ENCODE measurements at places on chromosomes 5 and 9.

GRCh38 chr5:137462265-137462590 is 36.9 kb downstream of the SPOCK1 start:
- DNase-seq, result no peak

DNA sequence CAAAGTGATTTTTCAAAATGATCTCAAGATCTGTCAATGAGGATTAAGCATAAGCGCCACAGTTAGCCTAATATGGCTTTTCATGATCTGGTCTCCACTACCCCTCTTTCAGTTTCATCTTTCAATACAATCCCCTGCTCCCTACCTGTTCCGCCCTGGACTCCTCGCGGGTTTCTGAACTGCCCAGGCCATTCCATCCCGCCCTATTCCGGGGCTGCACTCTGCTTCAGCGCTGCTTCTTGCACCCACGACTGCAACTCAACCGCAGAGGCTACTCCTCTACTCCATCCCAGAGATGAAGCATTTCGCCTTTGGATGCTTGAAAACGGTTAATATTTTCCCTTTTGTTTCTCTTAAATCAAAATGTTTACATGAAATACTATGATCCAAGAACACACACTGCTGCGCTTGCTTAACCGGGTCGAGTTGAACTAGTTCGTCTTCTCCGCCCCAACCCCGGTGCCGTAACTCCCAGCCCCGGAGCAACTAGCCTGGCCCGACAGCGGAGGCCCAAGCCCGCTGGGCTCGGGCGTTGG is 716 bp upstream of the OTULIN start:
- DNase-seq, result no peak

DNA sequence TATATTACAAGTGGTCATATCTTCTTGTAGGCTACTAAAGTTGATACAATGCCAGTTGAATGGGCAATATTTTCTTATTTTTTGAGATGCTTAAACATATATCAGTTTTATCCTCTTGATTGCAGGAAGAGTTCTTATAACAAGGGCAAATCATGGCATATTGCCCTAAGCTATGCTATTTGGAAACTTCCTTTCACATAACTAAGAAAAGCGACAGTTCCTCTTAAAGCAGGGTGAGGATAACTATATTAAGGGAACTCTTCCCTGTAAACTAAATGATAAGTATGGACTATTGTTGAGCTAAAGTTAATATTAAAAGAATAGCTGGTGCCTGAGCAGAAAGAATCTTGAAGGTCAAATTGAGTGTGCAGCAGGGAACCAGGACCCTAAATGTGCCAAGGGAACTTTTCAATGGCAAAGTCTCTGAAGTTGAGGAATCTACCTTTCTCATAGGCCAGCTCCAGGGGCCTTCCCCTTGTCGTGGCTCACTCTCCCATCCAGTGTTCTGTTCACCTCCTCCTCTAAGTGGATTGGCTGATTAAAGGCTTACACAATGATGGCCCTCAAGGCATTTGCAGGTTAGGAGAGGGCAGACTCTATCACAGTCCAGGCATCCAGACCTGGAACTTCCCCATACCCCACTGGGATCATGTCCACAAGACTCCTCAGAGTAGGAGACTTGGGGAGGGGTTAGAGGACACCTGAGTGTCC is 26.8 kb downstream of the FYB1 start:
- no peak for DNase-seq

GRCh38 chr5:15020736-15021135 is 149.2 kb upstream of the ANKH start:
- DNase-seq, result no peak

DNA sequence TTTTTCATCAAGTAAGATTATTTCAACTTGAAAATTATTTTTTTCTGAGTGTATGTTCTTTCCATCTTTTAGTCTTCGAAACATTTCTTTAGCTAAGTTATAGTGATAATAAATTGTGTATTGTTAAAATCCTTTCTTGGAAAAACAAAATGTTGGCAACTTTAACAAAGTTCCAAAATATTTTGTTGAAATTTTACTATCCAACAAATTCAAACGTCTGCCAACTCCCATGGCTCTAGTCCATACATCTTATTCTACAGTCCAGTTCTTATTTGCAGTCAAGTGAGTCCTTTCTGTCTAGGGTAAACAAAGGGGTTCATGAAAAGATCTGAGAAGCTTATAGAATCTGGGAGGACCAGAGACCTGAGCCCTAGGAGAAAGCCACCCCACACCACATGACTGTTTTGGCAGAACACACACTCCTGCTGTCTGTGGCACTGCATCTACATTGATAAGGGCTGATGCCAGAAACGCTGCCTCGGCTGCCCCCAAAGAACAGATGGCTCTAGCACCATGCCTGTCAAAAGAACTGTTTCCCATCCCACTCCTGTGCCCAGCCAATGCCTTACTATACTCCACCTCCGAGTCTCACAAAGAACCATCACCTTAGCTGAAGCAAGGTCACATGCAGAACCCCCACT is 47.5 kb downstream of the FEM1C start:
- DNase-seq, result no peak

- DNase-seq, result no peak
These were observed 36.7 kb downstream of the COL23A1 start for GRCh38 chr5:178553517-178553916.

DNA sequence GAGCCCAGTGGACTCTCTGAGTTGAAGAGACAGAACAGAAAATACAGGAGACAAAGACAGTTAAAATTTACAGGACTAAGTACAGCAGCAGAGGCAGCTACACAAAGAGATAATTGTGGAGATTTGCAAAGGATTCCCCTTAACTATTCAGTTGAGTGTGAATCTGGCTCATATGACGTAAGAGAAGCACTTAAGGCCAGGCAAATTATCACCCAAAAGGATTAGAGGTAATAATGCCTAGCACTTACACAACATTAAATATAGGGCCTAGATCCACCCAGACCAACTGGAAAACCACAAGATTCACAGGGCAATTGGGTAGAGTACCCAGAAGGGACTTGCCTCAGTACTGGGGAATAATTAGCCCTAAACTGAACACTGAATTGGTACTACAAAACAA is 41.3 kb downstream of the ADAMTS6 start:
- DNase-seq, result no peak

GRCh38 chr9:20255052-20255451 is 367.2 kb downstream of the MLLT3 start:
- DNase-seq, result no peak

DNA sequence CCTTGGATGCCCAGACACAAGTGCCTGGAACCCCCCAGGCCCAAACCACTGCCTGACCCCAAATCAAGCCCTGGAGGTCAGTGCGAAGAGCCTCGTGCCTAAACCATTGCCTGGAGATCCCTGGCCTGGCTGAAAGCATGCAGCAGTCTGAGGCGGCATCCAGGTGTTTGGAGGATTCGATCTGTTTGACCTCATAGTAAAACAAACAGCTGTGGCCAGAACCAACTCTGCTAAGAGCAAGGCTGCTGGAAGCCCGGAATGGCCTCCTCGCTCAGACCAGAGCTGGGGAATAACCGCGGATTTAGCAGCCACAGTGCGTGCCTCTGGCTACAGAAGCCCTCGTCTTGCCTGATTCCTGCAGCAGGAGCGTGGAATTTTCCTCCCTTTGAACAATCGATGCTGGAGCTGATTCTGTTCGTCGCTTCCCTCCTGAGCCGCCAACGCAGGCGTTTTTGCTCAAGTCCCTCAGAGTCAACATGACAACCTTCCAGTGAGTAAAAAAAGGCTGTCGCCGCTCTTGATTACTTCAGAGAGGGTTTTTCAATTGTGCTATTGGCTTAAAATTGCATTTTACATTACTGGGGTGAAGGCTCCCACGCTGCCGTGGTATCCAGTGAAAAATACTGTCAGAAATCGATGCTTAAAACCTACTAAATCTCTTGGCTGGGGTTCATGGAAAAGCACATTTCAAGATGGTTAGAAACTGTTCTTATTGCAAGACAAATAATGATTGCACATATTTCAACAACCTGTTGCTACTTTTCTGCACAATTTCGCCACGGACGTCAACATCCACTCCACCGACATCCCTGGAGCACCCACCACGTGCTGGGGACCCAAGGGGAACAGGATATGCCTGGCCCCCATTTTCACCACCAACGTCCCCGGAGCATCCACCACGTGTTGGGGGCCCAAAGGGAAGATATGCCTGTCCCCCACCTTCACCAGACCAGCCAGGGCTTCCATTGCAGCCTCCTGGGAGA is 190.0 kb downstream of the OLFM1 start:
- no peak for DNase-seq

GRCh38 chr5:58983526-58984452 is 400.9 kb downstream of the RAB3C start:
- DNase-seq, result no peak

DNA sequence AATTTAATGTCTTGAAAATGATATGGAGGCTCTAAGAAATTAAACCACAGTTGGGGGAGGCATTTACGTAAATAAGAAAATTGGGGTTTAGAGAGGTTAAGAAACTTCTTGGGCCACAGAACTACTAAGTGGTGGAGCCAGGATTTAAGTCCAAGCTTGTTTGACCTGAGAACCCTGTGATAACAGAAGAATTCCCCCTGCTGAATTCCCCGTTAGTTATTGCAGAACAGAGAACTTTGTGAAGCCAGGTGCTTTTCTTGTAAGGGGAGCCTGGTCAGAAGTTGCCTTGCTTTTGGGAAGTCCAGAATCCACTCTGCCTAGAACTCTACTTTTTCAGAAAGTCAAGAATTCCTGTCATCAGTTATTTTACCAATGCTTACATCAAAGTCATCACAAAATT is 309.3 kb upstream of the SEMA6A start:
- no peak for DNase-seq
